ENCODE measurements at places on chromosomes 7 and 10. TPM values are rescaled to one million over a fixed set of nuclear protein-coding genes. Genes with fewer than 3 reads are reported as not detected.

GRCh38 chr7:36287371-36288241 lies 102.1 kb upstream of the ANLN start:
- H3K4me1 ChIP-seq: peaks cover 78% of the 10 kb centered on the region
- no peaks in the 10 kb centered on the region for H3K27me3 ChIP-seq
- peak; percentile 22 for DNase-seq
- H3K36me3 ChIP-seq: peaks cover 3% of the 10 kb centered on the region

Gene CPN1
- total RNA-seq: not detected

GRCh38 chr10:67794909-67795460 lies 43.0 kb downstream of the DNAJC12 start:
- no peak overlapping the region for H3K4me3 ChIP-seq
- H3K36me3 ChIP-seq: no peaks in the 10 kb centered on the region
- no peak overlapping the region for H3K27ac ChIP-seq
- no peak for DNase-seq

- H3K27me3 ChIP-seq: no peaks in the 10 kb centered on the region
- peak; percentile 24 for DNase-seq
- no peak overlapping the region for H3K4me3 ChIP-seq
- H3K4me1 ChIP-seq: peaks cover 46% of the 10 kb centered on the region
- H3K27ac ChIP-seq: no peak overlapping the region
Measured at GRCh38 chr7:102284399-102284798, 2.3 kb upstream of the SH2B2 start.

Gene IKZF1
- 496 TPM for total RNA-seq

DNA sequence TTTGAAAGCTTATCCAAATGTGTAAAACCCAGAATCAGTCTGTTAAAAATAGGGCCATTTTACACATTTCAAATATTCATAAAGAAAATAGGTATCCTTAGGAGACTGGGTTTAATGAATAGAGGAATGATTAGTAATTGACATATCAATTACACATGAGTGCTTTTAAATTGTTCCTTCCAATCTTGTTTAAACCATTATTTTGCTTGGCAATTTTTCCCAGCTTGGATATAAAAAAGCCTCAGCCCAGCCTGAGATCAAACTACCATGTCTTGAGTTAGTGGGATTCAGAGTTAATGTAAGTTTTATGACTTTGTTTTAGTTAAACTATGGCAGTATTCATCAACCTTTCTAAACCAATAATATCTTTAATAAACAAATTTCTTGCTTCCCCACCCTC lies 28.3 kb downstream of the PARP12 start:
- H3K36me3 ChIP-seq: peaks cover 4% of the 10 kb centered on the region
- no peaks in the 10 kb centered on the region for H3K27me3 ChIP-seq
- no peak for DNase-seq
- H3K27ac ChIP-seq: no peak overlapping the region

GRCh38 chr7:13307040-13307439 lies 619.6 kb downstream of the ARL4A start:
- no peak overlapping the region for H3K4me3 ChIP-seq
- H3K36me3 ChIP-seq: no peaks in the 10 kb centered on the region
- H3K27me3 ChIP-seq: no peaks in the 10 kb centered on the region
- no peak for DNase-seq
- no peak overlapping the region for H3K27ac ChIP-seq

Gene CCL24
- not detected for total RNA-seq

GRCh38 chr7:108329514-108329913 lies 126.7 kb downstream of the NRCAM start:
- H3K4me1 ChIP-seq: no peaks in the 10 kb centered on the region
- H3K27me3 ChIP-seq: no peaks in the 10 kb centered on the region
- H3K4me3 ChIP-seq: no peak overlapping the region
- no peaks in the 10 kb centered on the region for H3K36me3 ChIP-seq
- no peak for DNase-seq

All from T-cell (primary cell).